Activated CD8-positive, alpha-beta memory T cell treated with anti-CD3 and anti-CD28 coated beads for 48 hours (primary cell): ENCODE measurements at places on chromosomes 3 and 15.

DNA sequence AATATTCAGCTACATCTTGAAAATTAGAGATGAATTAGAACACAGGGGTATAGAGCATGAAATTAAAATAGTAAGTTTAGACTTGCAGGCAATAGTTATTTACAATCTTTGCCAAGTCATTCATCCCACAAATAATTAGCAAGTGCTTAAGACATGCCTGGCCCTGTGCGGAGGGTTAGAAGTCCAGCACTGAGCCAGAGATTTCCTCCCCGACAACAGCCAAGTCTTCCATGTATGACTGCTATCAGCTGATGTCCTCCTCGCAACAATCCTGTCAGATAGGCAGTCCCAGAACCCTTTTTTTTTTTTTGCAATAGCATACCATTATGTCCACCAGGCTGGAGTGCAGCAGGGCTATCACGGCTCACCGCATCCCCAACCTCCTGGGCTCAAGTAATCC is 14.6 kb downstream of the SIN3A start:
- DNase-seq: no peak

GRCh38 chr3:128426128-128426921 is 40.4 kb downstream of the DNAJB8 start:
- DNase-seq: peak; percentile 34

GRCh38 chr15:61124195-61124594 is 104.9 kb downstream of the RORA start:
- DNase-seq: no peak

- DNase-seq: no peak
Observed at GRCh38 chr15:88994286-88994685, 81.1 kb upstream of the MFGE8 start.

DNA sequence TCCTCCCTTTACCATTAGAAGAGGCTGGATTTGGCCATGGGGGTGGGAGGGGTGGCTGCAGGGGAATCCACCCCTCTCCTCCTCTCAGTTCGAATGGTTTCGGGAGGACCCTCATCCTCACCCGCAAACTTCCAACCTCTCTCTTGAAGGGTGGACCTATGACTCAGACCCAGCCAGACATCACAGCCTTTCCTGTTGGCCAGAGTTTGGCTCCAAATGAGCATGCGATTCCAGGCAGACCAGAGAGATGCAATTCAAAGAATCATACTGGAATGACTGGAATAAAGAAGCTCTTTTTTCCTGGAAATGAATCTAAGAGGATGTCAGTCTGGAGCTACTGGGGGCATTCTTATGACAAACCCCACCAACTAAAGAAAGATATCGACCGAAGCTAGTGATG is 516.7 kb upstream of the MDFIC2 start:
- no peak for DNase-seq

- no peak for DNase-seq
Observed at GRCh38 chr15:51349156-51349844, 7.8 kb downstream of the GLDN start.

DNA sequence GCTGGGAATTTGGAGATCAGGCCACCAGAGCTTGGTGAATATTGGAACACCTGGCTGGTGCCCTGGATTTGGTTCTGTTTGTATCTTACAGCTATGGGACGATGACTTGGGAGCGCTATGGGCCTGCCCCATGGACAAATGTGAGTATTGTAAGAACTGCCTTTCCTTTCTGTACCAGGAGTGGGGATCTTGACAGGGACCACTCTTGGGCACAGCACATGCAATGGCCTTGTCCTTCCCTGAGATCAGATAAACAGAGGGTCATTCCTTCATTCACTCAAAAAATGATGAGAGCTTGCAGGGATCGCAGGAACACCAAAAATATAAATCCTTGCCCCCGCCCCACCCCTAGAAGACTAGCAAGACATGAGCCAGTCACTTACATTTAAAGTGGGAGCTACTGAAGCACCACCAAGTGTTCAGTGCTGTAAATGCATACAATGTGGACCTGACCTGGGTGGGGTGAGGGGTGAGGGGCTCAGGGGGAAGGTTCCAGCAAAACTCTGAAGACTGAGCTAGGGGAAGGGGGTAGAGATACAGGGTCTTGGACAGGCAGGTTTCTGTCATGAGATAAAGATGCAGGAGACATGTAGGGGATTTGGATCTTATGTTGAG is 2.7 kb upstream of the CRELD1 start:
- no peak for DNase-seq

- no peak for DNase-seq
Observed at GRCh38 chr3:24390169-24391130, 104.2 kb downstream of the THRB start.

GRCh38 chr3:111892070-111892469 is 33.0 kb downstream of the PHLDB2 start:
- DNase-seq: no peak

GRCh38 chr15:77474310-77474988 is 53.8 kb downstream of the HMG20A start:
- DNase-seq: no peak

GRCh38 chr15:83816124-83816883 is 162.4 kb downstream of the ADAMTSL3 start:
- no peak for DNase-seq

DNA sequence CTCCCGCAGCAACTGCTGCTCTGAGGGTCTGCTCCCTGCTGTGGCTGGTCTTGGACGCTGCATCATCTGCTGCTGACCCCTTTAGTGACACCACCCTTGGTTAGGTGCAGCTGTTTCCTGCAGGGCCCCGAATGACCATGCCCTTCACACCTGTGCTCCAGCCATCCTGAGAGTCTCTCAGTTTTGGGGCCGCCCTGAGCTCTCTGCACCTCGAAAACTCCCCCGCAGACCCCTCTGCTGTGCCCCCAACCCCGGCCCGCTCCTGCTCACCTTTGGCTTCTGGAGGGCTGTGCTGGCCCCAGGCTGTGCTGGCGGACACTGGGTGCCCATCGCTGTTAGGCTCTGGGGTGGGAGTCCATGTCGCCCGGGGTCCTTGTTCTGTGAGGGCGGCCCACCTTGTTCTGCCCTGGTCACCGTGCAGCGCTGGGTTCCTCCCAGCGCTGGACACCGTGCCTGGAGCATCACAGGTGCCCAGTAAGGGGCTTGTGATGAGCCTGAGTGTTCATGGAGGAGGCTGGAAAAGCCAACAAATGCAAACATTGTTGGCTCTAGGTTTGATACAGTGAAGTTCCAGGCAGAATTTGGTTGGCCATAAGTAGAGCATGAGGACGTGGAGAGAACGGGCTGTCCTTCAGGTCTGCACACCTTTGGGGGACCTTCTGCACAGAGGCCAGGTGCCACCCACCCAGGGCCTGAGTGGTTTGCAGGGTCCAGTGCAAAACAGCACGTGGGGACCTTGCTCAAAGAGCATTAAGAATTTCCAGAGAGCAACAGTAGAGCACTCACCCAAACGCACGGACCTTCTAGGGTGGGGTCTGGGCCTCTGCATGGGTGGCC is 12.3 kb downstream of the ABTB1 start:
- no peak for DNase-seq

DNA sequence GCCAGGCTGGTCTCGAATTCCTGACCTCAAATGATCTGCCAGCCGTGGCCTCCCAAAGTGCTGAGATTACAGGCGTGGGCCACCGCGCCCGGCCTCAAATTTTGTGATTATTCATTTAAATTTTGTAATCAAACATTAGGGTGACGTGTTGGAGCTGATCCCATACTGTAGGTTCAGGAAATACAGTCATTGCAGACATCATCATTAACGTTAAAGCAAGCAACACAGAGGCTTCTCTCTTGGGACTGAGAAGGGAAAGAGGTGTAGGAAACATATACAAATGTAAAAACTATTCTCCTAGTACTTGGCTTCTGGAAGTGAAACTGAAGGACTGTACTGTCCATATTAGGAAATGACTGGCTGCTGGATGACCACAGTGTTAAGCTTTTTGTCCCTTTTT is 11.1 kb upstream of the ARID3B start:
- no peak for DNase-seq

- no peak for DNase-seq
Observed at GRCh38 chr3:189982321-189982945, 138.3 kb downstream of the P3H2 start.

- DNase-seq: no peak
Observed at GRCh38 chr3:186383026-186383993, 21.3 kb upstream of the DGKG start.

- no peak for DNase-seq
Observed at GRCh38 chr3:127768346-127769008, 53.8 kb downstream of the MGLL start.

GRCh38 chr3:27114684-27115083 is 254.5 kb downstream of the NEK10 start:
- no peak for DNase-seq

DNA sequence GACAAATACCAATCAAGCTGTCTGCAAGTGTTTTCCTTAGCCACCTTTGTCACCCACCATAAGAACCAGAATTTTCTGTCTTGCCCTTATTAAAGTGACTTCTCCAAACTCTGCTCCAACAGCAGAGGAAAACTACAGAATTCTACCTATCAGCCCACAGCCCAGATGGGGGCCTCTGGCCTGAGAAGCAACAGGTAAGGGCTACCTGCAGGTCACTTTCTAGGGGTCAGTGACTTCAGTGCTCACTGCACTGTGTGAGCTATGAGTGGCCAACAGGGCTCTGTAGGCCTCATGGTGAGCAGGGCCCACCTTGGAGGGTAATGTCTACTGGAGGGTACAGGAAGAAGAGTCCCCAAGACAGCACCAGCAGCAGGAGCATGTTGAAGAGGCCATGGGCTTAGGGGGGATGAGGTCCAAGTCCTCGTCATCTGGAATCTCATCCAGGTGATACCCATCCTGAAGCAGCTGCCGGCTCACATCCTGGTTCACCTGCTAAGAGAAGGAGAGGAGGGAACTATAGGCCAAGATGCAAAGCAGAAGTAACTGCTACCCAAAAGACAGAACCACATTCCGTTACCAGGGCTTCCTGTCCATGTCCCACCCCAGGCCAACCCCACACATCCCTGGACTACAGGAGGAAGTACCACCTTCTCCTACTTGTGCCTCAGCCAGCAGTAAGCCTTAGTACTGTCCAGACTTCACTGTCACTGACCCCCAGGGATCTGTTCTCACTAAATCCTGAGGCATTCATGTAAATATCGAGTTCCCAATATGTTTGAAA is 4.2 kb downstream of the FAM219B start:
- DNase-seq: no peak

- no peak for DNase-seq
Observed at GRCh38 chr3:39127269-39127907, 19.9 kb downstream of the TTC21A start.

DNA sequence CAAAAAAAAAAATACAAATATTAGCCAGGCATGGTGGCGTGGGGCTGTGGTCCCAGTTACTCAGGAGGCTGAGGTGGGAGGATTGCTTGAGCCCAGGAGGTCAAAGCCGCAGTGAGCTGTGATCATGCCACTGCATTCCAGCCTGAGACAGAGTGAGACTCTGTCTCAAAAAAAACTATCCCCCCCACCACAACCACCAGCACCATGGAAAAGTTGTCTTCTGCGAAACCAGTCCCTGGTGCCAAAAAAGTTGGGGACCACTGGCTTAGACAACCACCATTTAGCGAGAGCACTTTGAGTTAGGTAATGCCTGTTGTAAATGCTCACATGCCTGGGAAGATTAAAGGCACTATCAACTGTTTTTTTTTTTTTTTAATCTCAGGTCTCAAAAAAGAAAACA is 15.4 kb downstream of the ARHGAP31 start:
- no peak for DNase-seq

GRCh38 chr15:27956285-27956684 is 142.8 kb downstream of the OCA2 start:
- no peak for DNase-seq

- no peak for DNase-seq
Observed at GRCh38 chr3:193903512-193903817, 232.5 kb upstream of the HES1 start.

- DNase-seq: no peak
Observed at GRCh38 chr3:138673641-138674530, 65.3 kb downstream of the FAIM start.

DNA sequence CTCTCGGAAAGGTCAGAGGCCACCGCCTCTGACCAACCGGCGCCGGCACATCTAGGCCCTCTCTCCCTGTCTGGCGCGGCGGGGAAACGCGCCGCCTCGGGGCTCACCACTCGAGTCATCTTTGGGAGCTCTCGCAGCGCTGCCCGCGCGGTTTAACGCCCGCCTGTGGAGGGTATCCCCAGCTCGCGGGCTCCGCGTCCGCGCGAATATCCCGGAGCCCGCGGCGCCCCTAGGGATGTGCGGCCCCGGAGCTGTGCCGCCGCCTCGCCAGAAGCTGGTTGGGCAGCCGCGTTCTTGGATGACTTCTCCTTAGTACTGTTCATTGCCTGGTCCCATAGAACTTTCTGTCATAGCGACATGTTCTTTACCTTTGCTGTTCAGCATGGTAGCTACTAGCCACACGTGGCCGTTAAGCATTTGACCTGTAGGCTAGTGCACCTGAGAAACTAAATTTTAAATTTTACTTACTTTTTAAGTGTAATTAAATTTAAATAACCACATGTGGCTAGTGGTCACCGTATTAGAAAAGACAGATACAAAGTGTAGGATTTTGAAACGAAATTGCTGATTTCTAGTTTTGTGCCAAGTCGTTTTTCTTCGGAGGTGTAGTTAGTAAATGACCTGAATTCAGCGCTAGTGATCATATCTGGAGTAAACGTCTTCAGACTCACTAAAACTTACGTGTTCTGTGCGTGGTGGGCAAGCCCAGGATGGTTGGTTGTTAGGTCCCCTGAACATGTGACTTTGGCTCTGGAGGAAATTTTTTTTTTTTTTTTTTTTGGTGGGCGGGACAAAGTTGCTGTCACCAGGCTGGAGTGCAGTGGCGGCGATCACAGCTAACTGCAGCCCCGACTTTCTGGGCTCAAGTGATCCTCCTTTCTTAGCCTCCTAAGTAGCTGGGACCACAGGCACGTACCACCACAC is 835 bp downstream of the ARIH2 start:
- no peak for DNase-seq

DNA sequence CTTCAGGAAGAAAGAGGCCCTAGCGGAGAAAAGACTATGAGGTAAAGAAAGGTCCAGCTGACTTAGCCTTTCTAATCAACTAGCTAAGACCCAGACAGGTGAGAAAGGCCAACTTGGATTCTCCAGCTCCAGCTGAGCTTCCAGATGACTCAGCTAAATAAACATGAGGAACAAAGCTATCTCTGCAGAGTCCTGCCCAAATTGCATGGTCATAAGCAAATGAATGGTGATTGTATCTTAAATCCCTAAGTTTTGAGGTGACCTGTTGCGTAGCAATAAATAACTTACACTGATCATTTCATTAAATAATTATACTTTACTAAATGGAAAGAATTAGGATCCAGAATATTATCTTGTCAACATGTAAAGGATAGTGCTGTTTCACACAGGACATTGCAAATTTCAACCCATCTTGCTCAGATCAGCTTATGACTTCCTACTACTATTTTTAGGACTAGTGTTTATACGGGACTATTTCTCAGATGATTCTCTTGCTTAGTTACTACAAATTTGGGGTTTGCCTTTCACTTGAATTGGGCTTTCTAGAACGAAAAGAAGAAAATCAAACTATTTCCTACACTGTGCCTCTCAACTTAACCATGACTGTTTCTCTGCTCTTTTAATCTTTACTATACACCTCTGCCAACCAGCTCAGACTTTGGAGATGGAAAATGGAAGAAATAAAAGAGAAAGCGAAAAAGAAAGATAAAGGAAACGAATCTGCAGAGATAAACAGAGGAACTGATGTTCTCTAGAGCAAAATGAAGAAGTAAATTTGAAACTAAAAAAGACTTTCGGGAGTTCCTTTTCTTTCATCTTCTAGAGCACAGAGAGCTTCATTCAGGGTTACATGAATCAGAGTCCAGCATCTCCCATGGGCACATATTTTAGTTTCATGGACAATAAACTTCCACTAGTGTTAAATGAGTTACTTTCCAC is 6.6 kb upstream of the ADGRG7 start:
- DNase-seq: no peak

- no peak for DNase-seq
Observed at GRCh38 chr3:51712038-51712420, 5.2 kb downstream of the GRM2 start.
